ENCODE measurements at places on chromosomes 5 and 9. TPM values are rescaled to one million over a fixed set of nuclear protein-coding genes. Genes with fewer than 3 reads are reported as not detected.

Gene MAST4
- total RNA-seq, result 25.6 TPM

Gene CDC20B
- not detected for total RNA-seq

Gene ARAP3
- total RNA-seq, result 14.7 TPM

Gene WNT8A
- not detected for total RNA-seq

Gene DAB2
- total RNA-seq, result 2.3 TPM

Gene PCDHGA11
- 0.36 TPM for total RNA-seq

Gene FBP1
- total RNA-seq, result 6.3 TPM

Gene PCDHGA10
- total RNA-seq, result 0.35 TPM

Gene RNF224
- total RNA-seq, result not detected

Gene TAS2R1
- not detected for total RNA-seq

Gene IL4
- total RNA-seq, result not detected

Gene LCNL1
- 0.17 TPM for total RNA-seq

Gene IGIP
- 14.9 TPM for total RNA-seq

Gene ABCA2
- total RNA-seq, result 63.8 TPM

Gene C9orf40
- total RNA-seq, result 7.4 TPM

Gene EPB41L4B
- not detected for total RNA-seq

Gene INSL4
- total RNA-seq, result not detected

Gene SMIM32
- not detected for total RNA-seq

Gene PTGR1
- total RNA-seq, result 0.36 TPM

Gene DNAH5
- total RNA-seq, result not detected

Gene RNF208
- 1.3 TPM for total RNA-seq

Gene PCDHGA12
- total RNA-seq, result 0.11 TPM

Gene SLCO6A1
- not detected for total RNA-seq

Gene INSYN2B
- not detected for total RNA-seq

Gene FOXD1
- total RNA-seq, result not detected

Gene SHC3
- total RNA-seq, result 0.06 TPM

Gene CAVIN4
- 0.41 TPM for total RNA-seq

Gene MARCOL
- total RNA-seq, result not detected

Gene TMEM252
- not detected for total RNA-seq

Gene MYO10
- total RNA-seq, result 0.17 TPM

Gene SLC45A2
- total RNA-seq, result not detected

Gene DOCK8
- total RNA-seq, result 307 TPM

Gene RGMB
- total RNA-seq, result 16.5 TPM

Gene POLR3G
- 1.5 TPM for total RNA-seq

Gene NUTM2F
- not detected for total RNA-seq

Gene FAM174A
- total RNA-seq, result 5.1 TPM

Gene SLC36A2
- total RNA-seq, result not detected

Gene LECT2
- not detected for total RNA-seq

Gene SMIM33
- total RNA-seq, result 1.1 TPM

Gene OR1Q1
- total RNA-seq, result not detected

Gene MRPL41
- 95.9 TPM for total RNA-seq

Gene CCL27
- total RNA-seq, result not detected

Gene CMYA5
- 0.20 TPM for total RNA-seq

Gene RLN2
- 5.4 TPM for total RNA-seq

Gene AP3B1
- total RNA-seq, result 33.3 TPM

Gene GFRA3
- not detected for total RNA-seq

Gene OBP2B
- not detected for total RNA-seq

Gene GDNF
- not detected for total RNA-seq

Gene ADGRD2
- total RNA-seq, result not detected

Gene WDR55
- total RNA-seq, result 47.1 TPM

Gene AMBP
- not detected for total RNA-seq

Gene SLC27A6
- not detected for total RNA-seq

Gene C7
- total RNA-seq, result not detected
